Activated T-helper 1 cell treated with anti-CD3 and anti-CD28 coated beads, Interleukin-2, amount 50 U/mL, for 16 hours (primary cell): ENCODE measurements at places on chromosomes 1 and 21.

- DNase-seq: no peak
Measured at GRCh38 chr1:3779912-3780416, 7.4 kb downstream of the SMIM1 start.

DNA sequence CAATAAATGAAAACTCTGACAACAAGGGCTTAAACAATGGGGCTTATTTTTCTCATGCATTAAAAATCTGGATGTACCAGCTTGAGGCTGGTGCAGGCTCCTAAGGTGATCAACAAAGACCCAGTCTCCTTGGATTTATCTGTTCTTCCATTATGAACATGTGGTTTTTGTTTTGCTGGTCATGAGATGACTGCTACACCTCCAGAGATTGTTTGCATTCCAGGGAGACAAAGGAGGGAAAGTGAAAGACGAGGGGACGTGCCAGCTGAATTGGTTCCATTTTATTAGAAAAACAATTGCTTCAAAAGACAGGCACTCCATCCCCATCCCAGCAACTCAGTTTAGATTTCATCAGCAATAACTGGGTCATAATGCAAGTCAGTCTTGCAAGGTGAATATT is 90.9 kb upstream of the KCNK1 start:
- no peak for DNase-seq

- no peak for DNase-seq
Measured at GRCh38 chr1:172727956-172728603, 69.2 kb downstream of the FASLG start.

GRCh38 chr1:4044967-4045366 is 144.9 kb upstream of the C1orf174 start:
- DNase-seq: no peak

- no peak for DNase-seq
Measured at GRCh38 chr1:152654110-152654509, 9.1 kb upstream of the LCE2D start.

DNA sequence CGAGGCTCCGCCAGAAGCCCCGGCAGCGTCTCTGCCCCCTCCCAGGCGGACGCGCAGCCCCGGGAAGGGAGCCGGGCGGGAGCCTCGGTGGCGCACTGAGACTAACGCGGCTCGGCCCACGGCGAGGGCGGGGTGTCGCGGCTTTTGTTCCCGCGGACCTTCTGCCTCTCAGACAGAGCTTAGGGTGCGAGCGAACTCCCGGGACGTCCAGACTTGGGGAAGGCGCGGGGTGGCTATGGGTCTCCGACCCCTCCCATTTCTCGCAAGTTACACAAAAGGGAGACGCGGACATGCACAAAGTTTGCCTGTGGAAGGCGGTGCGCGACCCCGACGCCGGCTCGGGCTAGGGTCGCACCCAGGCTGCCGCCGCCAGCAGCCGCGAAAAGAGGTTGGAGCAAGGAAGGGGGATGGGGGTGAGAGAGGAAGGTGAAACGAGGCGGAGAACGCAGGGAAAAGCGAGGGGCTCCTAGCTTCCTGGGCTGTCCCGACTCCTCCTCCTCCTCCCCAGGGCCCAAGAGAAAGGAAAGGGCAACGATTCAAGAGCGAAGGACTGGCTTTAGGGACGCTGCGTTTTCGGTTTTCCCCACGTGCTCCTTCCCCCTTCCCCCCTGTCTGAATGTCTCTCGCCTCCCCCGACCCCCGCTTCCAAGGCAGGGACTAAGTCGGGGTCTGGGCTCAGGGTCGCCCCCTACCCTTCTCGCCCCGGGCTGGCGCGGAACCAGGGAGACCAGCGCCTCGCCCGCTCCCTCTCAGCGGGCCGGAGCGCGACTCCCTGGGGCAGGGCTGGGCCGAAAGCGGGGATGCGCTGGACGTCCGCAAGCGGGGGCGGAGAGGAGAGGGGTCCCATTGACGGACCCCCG is 729 bp downstream of the APP start:
- peak; percentile 20 for DNase-seq

GRCh38 chr1:222074317-222074716 is 332.4 kb upstream of the DUSP10 start:
- no peak for DNase-seq

DNA sequence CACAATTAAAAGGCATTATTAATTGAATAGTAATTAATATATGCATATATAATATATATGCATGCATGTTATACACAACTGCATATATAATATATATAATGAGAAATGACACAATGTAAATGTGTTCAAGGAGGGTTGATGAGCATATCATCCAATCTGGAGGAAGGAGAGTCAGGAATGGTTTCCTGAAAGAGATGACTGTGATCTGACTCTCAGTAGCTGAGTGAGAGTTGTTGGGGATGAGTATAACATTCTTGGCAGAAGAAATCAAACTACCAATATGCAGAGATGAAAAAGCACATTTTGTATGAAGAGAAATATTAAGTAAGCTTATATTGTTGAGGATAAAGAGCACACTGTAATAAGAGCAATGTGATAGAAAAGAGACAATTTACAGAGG is 37.3 kb downstream of the F13B start:
- DNase-seq: no peak

- no peak for DNase-seq
Measured at GRCh38 chr1:7469255-7469938, 301.7 kb upstream of the VAMP3 start.

GRCh38 chr1:159841749-159842148 is 15.1 kb downstream of the SLAMF8 start:
- no peak for DNase-seq
